Anterior cingulate cortex (tissue), 58 donors: ENCODE measurements at places on chromosomes 6 and 20.
A peak's percentile ranks its signal among the peaks of the same experiment; 100 is the strongest.

- no peak for DNase-seq
Observed at GRCh38 chr6:21710216-21710615, 116.7 kb downstream of the SOX4 start.

GRCh38 chr6:124879992-124880355 lies 82.3 kb upstream of the RNF217 start:
- DNase-seq, result no peak

DNA sequence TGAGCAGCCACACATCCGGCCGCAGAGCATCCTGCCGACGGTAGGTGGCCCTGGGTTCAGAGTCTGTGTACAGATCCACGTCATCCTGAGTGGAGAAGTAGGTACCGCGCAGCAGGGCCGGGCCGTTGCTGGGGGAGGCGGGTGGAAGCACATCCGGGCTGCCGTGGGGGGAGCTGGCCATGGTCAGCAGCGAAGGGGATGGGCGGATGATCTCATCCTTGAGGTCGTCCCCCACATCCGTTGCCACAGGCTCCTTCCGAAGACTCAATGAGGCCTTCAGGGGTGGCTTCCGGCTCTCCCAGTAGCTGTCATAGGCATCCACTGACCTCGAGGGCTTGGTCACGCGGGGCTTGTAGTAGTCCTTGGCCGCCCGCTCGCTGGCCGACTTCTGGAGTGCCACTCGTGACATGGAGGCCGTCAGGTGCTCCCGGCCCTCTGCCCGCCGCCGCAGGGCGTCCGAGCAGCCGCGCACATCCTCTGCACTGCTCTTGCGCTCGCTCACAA lies 9.2 kb downstream of the SPATA2 start:
- DNase-seq, result no peak

- no peak for DNase-seq
Observed at GRCh38 chr6:168407842-168408241, 33.1 kb upstream of the SMOC2 start.

DNA sequence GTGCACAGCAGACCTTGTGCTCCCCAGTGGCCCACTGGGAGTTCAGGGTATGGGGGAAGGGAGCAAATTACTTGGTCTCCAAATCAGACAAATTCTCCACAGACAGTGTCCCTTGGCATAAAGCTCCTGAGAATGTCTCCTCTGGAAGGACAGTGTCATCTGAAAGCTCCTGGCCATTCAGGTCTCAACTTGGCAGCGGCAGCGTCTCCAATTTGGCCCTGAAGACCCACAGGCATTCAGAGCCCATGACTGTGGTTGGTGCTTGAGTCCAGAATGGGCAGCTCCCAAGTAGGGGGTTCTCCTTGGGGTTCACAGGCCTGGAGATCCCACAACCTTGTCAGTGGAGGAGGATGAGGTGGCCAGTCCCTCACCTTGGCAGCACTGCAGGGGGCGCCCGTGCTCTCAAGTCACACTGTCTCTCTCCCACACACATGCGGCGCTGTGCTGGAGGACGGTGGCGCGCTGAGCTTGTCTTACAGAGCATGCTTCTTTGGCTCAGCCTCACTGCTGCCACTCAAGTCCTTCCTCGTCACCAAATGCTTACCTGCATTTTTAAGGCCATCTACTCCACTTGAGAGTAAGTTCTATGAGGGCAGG lies 20.7 kb downstream of the DYNLRB1 start:
- DNase-seq, result no peak

GRCh38 chr6:128149796-128150195 lies 248.9 kb upstream of the THEMIS start:
- no peak for DNase-seq

DNA sequence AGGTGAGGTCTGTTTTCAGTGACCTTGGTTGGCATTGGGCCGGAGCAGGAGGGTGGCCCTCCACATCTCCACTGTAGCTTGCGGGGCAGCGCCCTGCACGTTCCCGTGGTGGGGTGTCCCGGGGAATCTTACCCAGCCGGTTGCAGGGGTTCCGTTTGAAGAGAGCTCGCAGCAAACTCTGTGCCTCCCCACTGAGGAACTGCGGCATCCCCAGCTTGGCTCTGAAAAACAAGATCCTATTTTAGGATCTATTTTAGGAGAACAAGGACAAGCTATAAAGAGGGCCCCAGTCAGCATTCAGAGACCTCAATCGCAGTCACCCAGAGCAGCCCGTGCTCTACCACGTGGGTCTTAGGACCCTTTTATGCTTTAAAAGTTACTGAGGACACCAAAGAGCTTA lies 97.8 kb downstream of the RAMACL start:
- DNase-seq, result no peak

GRCh38 chr6:122154912-122155575 lies 244.4 kb upstream of the HSF2 start:
- DNase-seq, result no peak

GRCh38 chr6:46159229-46159628 lies 11.6 kb downstream of the ENPP5 start:
- no peak for DNase-seq

- no peak for DNase-seq
Observed at GRCh38 chr6:15538106-15538505, 124.7 kb downstream of the DTNBP1 start.

GRCh38 chr20:24752612-24753011 lies 196.5 kb upstream of the CST7 start:
- no peak for DNase-seq

- DNase-seq, result no peak
Observed at GRCh38 chr20:45235995-45236394, 14.8 kb downstream of the SEMG2 start.

DNA sequence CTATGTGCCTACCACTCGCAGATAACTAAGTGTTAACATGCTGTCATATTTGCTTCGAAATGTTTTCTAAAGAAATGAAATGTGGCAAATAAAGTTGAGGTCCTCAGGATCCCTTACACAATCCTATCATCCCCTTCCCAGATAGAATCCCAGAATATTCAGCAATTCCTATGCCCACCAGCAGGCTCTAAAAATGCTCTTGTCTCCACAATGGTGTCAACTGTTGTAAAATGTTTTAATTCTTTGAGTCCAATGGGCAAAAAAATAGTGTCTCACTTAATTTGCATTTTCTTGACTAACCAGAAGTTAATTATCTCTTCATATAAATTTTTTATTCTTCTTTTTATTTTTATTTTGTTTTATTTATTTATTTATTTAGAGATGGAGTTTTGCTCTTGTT lies 103.9 kb upstream of the MAP7 start:
- DNase-seq, result no peak

DNA sequence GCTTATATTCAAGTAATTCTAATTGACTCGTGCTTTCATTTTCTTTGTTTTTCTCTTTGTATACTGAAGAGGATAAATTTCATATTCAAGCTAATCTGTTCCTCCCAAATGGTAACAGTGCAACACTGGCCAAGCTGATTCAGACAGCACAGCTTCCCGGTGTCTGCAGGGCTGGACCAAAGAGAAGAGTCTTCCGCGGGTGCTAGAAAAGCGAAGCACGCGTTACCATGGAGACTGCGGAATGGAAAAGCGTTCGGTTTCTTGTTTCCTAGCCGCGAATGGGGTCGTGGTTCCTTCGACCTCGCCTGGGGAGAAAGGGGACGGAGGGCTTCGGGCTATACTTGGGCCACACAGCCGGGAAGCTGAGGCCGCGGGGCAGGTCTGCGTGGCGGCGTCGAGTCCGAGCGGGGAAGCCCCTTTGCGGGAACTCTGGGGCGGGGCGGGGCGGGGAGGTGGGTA lies 6.2 kb upstream of the ZNF311 start:
- DNase-seq, result no peak

DNA sequence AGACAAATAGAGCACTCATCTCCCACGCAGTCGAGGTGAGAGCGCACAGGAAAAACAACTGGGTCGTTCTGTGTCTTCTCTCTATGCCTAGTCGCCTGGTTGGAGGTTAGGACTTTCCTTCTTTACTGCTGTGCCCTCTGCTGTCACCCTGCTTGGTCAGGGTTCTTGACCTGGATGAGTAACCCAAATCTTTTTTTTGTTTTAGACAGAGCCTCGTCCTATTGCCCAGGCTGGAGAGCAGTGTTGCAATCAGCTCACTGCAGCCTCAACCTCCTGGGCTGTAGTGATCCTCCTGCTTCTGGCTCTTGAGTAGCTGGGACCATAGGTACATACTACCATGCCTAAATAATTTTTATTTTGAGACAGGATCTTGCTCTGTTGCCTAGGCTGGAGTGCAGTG lies 24.5 kb downstream of the PRPF6 start:
- DNase-seq, result no peak

- no peak for DNase-seq
Observed at GRCh38 chr6:33589392-33589730, 9.3 kb upstream of the BAK1 start.

DNA sequence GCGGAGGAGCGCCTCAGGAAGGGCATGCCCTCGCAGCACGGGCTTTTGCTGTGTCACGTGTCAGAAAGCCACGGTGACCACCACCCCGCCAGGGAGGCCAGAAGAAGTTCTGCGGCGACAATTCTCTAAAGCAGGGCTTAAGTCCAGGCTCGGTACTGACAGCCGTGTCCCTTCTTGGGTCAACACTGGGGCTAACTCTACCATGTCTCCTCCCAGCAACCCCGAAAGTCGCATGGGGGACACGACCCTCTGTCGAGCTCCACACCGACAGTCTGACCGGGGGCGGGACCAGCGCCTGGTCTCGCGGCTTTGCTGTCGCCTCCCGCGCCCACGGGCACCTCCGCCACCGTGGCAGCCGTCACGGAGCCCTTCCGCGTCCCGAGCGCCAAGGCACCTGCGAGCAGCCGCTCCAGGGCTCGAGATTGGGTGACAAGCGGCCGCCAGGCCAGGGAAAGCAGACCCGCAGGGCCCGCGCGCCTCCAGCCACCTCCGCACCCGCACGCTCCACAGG lies 534 bp downstream of the NANP start:
- DNase-seq, result no peak

DNA sequence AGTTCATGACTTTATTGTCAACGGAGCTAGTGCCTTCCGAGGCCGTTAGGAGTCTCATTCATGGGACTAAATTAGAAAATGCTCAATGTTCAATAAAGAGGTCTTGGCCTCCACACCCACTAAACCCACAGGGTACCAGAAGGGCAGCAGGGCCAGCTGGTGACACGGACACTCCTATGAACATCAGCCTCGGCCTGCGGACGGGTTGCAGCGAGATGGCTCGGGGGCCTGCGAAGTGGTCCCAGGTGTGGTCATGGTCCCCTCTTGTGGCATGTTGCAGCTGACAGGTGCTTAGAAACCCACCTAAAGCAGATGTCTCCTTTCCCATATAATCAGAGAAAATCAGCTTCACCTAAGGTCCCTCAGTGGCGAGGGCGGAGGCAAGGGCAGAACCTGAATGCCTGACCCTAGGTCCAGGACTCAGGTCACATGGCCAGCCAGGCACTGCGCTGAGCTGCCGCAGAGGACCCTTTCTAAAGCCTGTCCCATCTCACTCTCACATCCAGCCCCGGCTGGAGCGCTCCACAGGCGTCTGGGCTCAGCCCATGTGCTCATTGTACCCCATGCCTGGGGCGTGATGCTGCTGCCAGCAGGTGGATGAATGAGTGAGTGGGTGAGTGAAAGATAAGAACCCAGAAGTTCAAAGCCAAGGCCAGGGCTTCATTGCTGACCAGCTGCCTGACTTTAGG lies 35.8 kb downstream of the NFATC2 start:
- no peak for DNase-seq

- DNase-seq, result no peak
Observed at GRCh38 chr6:86738078-86738477, 199.2 kb upstream of the HTR1E start.

GRCh38 chr6:31683591-31683990 lies 2.7 kb upstream of the LY6G5C start:
- no peak for DNase-seq

- no peak for DNase-seq
Observed at GRCh38 chr6:56145616-56146015, 101.8 kb downstream of the COL21A1 start.

DNA sequence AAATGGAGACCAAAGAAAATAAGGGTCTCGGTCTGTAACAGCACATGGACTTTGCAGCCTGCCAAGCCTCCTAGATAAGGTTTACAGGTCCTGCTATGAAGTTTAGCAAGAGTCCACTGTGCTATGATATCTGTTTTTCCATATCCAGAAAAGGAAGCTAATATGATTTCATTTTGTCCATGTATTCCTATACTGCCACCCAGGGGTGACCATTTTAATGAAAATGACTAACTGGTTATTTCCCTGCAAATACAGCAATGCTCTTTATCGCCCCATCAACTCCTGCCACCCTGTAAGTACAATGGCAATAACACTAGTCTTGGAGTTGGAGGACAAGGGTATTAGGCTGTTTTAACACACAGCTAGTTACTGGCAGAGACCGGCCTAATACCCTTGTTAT lies 115.2 kb upstream of the GLP1R start:
- no peak for DNase-seq

DNA sequence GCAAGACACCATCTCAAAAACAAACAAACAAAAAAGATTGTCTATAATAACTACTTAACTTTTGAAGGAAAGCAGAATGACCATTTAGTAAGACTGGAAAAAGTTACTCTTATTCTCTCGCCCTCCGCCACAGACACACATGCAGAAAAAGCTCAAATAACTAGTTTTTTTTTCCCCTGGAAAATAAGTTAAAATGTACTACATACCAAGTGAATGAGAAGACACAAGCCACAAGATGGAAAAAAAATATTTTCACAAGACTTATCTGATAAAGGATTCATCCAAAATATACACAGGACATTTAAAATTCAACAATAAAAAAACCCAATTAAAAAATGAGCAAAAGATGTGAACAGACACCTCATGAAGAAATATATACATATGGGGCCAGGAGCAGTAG lies 31.9 kb downstream of the NUDT3 start:
- DNase-seq, result no peak

DNA sequence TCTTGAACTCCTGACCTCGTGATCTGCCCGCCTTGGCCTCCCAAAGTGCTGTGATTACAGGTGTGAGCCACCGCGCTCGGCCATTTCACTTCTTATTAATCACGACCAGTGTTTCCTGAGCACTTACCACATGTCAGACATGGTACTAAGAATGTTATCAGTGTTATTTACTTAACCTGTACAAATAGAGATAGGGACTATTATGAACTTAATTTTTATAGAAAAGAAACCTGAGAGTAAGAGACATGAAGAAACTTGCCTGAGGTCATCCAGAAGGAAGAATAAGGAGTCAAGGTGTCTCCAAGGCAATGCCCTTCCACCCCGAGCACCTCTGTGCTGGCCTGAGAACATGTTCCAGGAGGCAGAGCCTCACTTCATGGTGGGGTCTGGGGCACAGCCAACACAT lies 29.3 kb upstream of the EZR start:
- DNase-seq, result no peak

GRCh38 chr20:47664744-47665143 lies 120.5 kb downstream of the SULF2 start:
- no peak for DNase-seq

GRCh38 chr6:2749969-2750600 lies 637 bp downstream of the MYLK4 start:
- DNase-seq, result peak; percentile 18

DNA sequence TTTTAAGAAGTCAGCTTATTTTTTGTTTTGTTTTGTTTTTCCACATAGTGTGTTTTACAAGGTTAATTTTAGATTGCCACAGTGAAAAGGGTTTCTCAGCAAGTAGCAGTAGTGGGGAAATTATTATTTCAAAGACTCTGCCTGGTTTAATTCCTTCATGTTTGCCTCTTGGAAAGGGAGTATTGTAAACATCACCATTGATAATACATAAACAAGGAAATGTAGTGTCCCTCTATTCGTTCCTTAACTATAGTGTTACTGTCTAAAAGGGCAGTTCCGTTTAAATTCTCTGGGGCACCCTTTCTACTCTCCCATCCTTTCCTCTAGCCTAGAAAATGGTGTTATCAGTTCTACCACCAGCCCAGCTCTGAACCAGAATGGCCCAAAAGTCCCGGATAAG lies 391.0 kb upstream of the SOX4 start:
- no peak for DNase-seq

- DNase-seq, result no peak
Observed at GRCh38 chr6:136415351-136416007, 125.8 kb upstream of the BCLAF1 start.
